ENCODE measurements at places on chromosomes 7 and 10.

GRCh38 chr7:40382145-40382544 lies 247.3 kb downstream of the SUGCT start:
- no peak for DNase-seq

DNA sequence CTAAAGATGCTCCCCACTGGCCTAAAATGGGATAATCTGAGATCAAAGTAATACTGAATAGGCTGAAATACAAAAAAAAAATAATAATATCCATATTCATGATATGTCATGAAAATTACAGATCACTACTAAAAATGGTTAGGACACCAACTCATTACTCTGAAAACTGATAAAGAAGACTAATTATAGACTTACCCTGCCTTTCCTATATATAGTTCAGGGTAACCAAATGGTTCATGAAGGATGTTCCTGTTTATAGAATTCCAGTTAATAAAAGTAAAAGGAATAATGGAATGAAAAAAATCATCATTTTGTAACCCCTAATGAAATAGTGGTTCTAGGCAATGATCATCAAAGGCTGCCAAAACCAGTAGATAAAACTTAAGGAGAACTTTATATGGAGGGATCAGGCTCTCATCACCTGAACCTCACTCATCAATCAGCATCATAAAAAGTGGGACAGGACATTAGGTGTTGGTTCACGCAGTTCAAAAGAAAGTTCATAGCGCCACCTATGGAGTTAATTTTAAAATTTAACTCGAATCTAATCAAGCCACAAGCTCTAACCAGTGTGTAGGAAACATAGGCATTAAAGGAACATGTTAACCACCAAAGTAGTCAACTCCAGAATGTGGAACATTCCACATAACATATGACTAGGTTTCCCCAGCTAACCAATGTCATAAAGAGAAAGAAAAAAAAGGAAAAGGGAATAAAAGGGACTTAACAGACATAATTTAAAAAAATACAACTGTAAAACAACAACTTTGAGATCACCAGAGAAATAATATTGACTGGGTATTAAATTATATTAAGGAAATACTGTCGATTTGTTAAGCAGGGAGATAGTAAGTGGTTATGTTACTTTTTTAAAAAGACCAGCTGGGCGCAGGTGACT lies 35.7 kb downstream of the P4HA1 start:
- peak; percentile 28 for DNase-seq

DNA sequence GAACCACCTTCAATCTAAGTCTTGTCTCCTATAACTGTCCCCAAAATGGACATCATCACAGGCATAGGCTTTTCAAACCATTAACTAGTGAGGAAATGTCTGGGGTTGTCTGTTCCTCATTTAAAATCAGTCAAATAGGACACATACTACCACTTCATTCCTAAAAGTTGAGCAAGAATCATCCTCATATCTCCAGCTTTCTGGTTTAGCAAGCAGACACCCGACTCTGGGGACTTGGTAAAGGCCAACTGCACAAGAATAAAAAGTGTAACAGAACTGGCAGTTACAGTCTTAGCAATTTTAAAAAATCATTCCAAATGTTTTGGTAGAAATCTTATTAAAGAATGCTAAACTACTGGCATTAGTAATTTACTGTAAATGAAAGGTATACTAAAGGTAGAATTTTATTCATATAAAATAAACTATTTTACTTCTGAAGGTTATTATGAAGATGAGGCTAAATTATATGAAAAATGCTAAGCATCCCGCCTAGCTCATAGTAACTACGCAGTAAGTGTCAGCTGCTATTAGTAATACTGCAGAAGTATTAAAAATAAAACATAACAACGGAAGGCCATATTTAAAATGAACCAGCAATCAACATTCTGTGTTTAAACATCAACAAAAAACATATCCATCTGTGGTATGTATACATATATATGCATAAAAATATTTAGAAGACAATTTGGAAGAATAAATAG lies 60.8 kb downstream of the ZNF438 start:
- DNase-seq = no peak

GRCh38 chr10:108812296-108812695 lies 1111.0 kb downstream of the XPNPEP1 start:
- no peak for DNase-seq

DNA sequence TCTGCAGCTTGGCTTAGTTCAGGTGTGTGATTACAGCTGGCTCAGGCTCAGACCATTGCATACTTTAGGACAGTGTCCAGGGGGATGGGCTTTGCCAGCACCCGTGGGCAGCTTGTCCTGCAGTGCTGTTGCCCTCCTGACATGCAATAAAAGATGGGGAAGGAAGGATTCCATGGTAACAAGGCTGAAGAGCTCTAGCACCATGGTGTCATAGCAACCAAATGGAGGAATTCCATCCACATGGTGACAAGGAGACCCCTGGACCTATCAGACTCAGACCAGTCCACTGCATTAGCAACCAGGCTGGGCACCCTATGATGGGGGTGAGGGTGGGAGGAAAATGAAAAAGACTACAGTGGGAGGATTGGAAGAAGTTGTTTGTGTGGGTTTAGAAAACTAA lies 49.9 kb downstream of the SORCS3 start:
- no peak for DNase-seq

DNA sequence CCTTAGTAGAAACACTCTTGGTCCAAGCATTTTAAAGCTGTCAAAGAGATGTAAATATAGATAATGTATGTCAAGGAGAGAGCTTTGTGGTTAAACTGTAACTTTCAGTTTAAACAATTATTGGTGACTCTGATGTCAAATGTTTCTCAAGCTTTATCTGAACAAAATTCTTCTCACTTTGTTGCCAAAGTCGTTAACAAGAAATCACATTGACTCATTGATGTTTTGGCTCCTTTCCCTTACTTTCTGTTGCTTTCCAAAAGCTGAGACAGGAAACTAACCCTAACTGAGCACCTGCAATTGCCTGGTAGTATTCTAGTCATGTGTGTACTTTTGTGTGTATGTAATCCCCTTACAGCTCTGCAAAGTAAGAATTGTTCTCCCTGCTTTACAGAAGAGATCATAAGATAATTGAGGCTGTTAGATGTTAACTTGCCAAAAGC lies 108.5 kb downstream of the CFTR start:
- peak; percentile 27 for DNase-seq

DNA sequence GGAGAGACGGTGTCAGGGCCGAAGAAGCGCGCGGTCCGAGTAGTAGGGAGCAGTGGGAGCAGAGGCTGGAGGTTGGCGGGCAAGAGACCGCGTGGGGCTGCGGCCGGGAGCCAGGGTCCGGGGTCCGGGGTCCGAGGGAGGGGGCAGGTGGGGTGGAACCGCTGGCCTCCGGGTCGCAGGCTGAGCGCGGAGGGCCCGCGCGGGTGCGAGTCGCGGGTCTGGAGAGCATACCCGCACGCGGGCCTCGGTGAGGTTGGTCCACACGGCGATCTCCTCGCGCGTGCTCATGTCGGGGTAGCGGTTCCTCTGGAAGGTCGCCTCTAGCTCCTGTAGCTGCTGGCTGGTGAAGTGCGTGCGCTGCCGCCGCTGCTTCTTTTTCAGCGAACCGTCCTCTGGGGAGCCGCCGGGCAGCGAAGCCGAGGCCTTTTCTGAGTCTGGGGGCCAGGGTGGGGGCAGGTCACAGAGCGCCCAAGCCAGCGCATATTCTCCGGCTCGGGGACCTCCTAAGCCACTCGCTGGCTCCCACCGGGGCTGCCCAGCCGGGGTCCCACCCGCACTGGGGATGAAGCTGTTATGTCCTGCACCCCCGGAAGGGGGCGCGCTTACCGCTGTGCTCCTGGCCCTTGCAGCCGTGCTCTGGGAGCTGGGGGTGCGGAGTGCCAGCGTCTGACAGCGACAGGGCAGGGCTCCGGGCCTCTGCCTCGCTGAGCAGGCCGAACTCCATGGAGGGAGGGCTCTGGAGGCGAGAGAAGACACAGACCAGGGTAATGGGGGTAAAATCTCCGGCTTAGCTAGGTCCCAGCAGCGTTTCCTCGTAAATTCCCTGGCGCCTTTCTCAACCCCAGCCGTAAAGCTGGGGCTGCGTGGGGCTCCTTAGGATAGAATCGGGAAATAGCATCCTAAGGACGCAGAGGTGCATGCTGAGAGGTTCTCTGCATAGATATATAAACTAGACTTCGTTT lies 5.5 kb downstream of the ELOVL3 start:
- no peak for DNase-seq

- DNase-seq = no peak
These were observed 42.5 kb downstream of the STK17A start for GRCh38 chr7:43625453-43625852.

GRCh38 chr10:95246582-95247051 lies 44.2 kb downstream of the PDLIM1 start:
- peak; percentile 56 for DNase-seq

GRCh38 chr7:69683002-69683401 lies 84.7 kb downstream of the AUTS2 start:
- DNase-seq = no peak

GRCh38 chr10:78313048-78313381 lies 279.4 kb downstream of the RPS24 start:
- no peak for DNase-seq

DNA sequence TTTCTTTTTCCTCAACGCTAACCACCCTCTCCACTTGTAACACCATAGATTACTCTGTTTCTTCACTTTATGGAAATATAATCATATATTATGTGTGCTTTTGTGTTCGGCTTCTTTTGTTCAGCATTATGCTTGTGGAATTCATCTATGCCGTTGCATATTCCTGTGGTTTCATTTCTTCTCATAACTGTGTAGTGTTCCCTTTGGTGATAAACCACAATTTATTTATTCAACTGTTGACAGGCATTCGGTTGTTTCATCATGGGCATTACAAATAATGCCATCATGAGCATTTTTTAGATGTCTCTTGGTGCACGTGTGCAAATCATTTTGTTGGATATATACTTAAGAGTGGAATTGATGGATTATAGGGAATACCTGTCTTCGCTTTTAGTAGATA lies 12.1 kb downstream of the AVL9 start:
- no peak for DNase-seq

- DNase-seq = no peak
These were observed 4.1 kb downstream of the RAPGEF5 start for GRCh38 chr7:22352887-22353286.

- DNase-seq = no peak
These were observed at the start of gene BLVRA for GRCh38 chr7:43758029-43758821. TSS of gene BLVRA (plus strand) at chr7:43758680. CDS start at chr7:43771159, 12,479 bp downstream.

- no peak for DNase-seq
These were observed 10.7 kb upstream of the FMC1 start for GRCh38 chr7:139330333-139331030.

DNA sequence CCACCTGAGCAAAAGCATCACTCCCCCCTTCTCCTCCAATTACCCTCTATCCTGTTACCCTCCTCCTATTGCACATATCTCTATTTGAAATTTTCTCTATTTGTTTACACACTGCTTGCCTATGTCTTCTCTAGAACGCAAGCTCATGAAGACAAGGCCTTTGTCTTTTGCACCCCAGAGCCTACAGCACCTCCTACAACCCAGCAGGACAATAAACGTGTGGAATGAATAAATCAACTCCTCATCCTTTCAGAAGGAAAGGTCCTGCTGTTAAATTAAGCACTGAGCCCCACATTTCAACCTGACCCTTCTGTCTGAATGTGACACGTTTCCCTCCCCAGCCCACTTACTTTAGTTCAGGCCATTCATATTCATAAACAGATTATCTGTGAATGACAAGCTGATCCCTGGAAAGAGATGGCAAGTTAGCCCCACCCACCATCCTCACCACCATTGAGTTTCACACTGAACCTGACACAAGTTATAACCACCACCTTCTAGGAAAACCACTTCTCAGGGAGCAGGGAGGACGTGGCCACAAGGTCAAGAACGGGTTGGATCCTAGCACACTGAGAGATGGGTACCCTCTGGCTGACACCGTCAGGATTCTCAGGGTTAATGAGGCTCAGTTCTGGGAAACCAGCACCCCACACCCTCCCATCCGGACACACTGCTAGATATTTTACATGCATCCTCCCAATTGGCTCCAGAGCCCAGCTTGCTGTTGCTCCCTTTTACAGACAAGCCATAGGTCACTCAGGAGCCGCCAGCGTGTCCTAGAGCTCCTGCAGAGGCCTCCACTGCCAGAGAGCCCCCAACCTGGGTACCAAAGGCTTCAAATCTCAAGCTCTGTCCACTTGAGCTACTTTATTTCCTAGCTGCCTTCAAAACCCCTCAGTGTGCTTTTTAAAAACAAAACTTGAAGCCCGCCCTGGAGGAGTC lies 934 bp downstream of the PRTFDC1 start:
- no peak for DNase-seq

DNA sequence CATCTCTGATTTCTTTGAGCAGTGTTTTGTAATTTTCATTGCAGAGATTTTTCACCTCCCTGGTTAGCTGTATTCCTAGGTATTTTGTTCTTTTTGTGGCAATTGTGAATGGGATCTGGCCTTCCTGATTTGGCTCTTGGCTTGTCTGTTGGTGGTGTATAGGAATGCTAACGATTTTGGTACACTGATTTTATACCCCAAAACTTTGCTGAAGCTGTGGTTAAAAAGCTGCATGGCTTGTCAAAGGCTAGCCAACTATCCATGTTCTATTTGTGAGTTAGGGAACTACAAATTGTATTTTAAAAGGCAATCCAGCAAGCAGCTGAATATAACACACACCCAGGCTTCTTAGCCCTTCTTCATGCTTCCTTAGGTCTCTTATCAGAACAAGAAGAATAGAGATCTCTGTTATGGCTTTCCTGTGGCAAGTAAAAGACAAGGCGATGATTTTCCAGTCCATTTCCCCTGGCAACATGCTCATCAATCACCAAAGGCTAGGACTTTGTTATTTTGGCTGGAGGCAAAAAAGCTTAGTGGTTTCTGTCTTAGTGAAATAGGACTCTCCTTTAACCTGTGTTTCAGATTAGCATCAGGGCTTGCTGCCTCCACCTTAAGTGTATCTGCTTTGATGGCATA lies 77.5 kb downstream of the CDK6 start:
- peak; percentile 35 for DNase-seq

- DNase-seq = no peak
These were observed 409.9 kb upstream of the SHH start for GRCh38 chr7:156222151-156222550.
